ENCODE measurements at places on chromosomes 2 and 18.

DNA sequence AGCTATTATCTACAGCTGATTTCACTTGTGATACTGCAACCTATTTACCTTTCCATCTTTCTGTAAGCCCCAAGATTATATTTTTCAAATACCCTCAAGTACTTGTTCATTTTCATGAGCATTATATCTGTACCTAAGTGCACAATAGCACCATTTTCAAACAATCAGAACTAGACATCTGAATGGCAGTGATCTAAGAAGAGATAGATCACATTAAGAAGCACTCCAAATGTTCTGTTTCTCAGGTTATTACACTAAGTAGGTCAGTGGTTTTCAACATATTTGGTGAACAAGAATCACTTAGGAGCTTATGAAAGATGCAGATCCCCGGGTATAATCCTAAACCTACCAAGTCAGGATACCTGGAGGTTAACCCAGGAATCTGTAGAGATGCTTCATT, 872.7 kb downstream of the DCDC2C start:
- no peak for DNase-seq

- no peak for DNase-seq
Observed at GRCh38 chr2:10329880-10330699, 27.4 kb downstream of the HPCAL1 start.

DNA sequence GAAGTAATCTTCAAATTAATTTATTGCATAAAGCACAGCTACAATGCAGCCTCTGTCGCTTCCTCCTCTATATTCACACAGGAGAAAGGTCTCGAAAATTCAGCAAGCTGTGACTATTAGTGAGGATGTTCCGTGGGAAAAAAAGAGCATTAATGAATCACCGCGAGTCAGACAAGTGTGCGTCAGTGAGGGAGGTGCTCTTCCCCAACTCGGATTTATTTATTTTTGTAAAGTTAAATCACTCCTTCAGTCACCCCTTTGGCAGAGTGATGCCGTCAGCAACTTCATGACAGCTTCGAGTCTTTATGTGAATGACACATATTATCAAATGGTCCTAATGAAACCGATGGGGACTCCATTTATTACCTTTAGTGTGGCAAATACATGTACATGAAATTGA, 648.9 kb upstream of the SALL3 start:
- no peak for DNase-seq

DNA sequence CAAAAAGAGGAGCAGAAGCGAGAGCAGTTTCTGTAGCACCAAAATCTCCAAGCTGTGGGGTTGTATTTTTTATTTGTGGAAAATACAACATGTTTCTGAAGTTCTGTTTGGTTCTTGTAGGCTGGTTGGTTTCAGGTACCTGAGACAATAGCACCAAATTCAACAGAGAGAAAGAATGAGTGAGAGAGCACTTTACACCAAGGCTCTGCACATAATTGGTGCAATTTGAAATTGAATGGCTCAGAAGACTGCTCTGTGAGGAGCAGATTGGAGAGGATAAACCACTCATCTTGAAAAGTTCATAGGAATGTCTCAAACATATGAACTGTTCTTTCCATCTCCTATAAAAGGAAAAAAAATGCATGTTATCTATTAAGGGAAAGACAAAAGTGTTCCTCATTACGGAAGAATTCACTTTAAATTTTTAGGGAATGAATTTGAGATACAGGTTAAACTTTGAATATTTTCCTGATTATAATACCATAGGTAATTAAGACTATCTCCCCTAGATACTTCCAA, 175.1 kb downstream of the ATAD2B start:
- no peak for DNase-seq

DNA sequence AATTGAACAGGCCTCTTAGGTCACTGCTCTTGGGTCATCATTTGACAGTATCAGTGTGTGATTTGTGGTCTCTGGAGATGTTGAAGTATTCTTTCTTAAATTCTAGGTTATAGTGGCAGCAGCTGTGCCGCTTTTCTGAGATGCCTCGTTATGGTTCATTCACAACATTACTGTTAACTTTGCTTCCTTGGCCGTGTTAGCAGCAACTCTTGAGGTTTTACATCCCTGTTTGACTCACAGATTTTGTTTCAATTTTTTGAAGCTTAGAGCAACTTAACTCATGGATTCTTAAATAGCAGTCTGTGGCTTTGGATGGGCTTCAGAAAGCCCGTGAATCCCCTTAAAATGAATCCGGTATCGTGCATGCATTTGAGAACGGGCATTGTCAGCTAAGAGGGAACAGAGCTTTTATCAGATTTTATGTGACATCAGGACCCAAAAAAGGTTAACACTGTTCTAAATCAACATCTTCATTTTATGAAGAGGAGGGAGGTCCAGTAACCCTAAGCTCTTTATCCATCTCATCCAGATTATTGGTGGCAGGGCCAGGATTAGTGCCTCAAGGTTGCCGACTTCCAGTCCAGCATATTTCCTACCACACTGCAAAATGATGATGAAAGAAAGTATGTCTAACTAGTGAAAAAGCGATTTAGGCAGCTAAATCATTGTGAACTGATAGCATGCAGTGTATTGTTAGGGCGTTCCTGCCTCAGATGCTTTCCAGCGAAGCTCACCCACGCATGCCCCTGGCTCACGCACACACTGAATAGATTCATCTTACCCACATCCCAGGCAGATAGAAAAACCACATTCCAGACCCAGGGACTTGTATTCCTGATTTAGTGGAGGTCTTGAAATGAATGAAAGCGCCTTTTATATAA, 5.1 kb downstream of the TRIB2 start:
- no peak for DNase-seq

- DNase-seq, result peak; percentile 74
Observed at GRCh38 chr18:79378536-79379250, 17.0 kb upstream of the NFATC1 start.

GRCh38 chr2:133253793-133254192, 314.5 kb downstream of the NCKAP5 start:
- no peak for DNase-seq

DNA sequence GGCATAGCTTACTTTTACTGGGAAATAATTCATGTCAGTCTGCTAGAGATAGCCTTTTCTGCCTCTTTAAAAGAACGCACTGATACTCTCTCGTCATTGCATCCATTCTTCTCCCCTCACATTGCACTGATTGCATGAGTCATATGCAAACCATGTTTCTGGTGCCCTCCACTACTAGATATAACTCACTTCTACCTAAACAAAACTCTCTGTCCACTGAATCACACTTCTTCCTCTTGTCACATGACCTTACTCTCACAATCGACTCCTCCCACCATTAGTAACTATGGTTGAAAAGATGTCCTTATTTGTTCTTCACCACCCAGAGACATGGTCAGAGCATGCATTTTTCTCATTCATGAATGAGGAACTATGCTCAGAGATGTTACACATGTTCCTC, 158.0 kb downstream of the CSRNP3 start:
- no peak for DNase-seq

DNA sequence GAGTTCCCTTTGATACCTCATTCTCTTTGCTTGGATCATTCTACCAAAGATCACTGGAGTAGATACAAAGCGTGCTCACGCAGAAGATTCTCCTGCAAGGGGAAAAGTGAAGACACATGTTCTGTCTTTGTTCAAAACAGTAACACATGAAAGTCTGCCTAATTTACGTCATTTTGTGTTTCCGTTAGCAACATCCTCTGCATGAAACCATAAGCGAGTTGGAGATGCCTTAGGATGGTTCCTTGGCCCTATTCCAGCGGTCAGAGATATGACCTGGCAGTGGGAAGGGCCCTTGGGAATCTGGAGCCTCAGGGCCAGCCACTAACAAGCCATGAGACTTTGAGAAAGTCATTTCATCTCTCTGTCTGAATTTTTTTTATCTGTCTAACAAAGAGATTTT, 180.9 kb upstream of the TWIST2 start:
- DNase-seq, result no peak

DNA sequence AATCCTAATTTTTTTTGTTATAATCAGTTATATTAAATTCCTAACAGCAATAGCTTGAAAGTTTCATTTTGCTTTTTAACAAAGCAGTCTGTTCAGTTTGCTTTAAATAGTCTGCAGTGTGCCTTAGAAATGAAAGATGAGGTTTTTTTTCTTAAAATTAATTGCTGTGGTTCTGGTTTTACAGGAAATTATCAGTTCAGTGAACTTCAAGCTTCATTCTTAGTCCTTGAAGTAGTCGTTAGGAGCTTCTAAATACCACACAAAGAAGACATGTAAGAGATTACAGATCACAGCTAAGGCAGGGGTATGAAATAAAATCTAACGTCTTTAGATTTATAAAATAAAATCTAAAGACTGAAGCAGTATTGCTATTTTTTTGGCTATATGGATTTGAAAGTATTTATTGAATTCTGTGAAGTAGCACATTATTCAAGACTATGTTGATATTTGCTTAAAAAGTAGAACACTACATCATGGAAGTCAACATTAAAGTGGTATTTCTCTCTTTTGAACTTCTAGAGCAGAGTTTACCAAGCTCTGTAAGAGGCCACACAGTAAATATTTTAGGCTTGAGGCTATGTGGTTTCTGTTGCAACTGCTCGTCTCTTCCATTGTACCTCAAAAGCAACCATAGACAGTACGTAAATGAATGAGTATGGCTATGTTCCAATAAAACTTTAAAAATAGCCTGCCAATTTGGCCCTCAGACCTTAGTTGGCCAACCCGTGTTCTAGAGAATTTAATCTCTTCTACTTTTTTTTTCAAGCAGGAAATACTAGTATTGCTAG, 81.5 kb upstream of the STON1 start:
- DNase-seq, result peak; percentile 38

DNA sequence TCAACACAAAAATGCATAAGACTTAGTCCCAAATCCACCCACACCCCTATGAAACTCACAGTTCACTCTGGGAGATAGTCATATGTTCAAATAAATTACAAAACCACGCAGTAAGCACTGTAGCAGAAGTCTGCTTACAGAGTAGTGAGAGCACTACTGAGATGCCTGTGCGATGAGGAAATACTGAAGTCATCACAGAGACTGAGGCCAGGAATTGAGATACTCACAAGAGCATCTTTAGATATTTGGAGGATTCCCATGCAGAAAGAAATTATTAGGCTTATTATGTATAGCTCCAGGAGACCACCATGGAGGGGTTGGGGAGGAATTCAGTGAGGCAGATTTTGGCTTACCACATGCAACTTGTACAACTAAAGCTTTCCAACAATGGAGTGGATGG, 82.3 kb downstream of the ANTXR1 start:
- DNase-seq, result no peak

DNA sequence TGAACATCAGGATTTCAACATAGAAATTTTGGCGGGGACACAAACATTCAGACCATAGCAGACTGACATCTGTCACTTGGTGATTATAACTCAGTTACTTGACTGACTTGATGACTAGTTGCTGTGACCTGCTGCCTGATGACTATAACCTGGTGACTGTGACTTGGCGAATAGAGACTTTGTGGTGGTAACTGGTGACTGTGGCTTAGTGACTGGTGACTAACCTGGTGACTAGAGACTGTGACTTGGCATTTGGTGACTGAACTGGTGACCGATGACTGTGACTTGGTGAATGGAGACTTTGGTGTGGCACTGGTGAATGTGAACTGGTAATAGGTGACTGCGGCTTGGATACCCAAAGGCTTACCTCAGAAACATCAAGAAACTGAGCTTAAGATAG, 563.1 kb upstream of the FAM98A start:
- DNase-seq, result no peak

DNA sequence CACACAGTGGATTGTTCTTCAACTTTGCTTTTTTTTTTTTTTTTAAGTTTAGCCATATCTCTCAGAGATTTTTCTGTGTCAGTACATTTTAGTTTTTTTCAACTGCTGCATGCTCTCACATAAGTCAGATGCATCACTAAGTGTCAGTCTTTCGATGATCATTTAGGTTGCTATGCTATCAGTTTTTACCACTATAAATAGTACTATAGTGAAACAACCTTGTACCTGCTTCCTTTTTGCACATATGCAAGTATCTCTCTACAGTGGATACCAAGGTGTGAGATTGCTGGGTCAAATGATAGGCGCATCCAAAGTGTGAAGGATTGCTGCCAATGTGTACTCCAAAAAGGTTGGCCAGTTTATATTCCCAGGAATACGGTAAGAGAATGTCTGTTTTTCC, 33.5 kb upstream of the MAP4K3 start:
- no peak for DNase-seq

- DNase-seq, result no peak
Observed at GRCh38 chr2:110843496-110843895, 111.1 kb downstream of the ACOXL start.

DNA sequence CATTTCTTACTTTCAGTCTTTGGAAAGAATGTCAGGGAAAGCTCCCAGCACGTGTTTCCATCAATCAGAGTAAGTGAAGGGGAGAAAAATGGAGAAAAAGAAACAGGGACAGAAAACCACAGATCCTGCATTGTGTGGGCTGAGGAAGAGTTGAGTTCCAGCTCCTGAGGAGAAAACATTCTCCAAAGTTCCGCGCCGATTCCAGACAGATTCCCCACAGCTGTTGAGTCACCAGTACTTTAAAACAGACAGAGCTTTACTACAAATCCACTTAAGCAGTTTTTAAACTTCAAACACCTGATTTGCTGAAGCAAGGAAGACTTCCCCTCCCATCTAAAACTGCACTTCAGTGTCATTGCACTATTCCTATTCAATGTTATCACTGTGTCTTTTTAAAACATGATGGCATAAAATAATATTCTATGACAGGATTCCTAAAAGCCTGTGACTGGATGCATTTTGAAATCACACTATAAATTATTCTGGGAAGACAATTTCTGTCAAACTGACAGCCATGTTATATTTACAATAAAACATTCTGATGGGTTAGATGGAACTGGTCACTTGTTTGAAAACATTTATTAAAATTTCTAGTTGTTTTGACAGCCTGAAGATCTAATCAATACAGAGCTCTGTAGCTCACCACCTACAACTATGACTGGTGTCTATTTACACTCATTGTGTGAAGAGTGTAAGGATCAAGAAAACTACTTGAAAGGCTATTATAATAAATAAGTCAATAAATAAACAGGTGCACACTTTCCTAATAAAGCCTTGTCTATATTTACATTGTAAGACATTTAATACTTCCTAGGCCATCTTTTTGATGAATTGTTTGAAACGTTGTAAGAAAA, 40.9 kb downstream of the TCF4 start:
- DNase-seq, result no peak

- DNase-seq, result no peak
Observed at GRCh38 chr2:217421834-217422233, 562.0 kb upstream of the TNP1 start.

GRCh38 chr2:84894758-84895520, 10.5 kb upstream of the TMSB10 start:
- DNase-seq, result no peak

- no peak for DNase-seq
Observed at GRCh38 chr18:3651266-3651665, 201.3 kb downstream of the TGIF1 start.

GRCh38 chr2:197280015-197280702, 30.4 kb downstream of the ANKRD44 start:
- no peak for DNase-seq

- peak; percentile 35 for DNase-seq
Observed at GRCh38 chr2:38274286-38275276, 102.5 kb downstream of the ATL2 start.

DNA sequence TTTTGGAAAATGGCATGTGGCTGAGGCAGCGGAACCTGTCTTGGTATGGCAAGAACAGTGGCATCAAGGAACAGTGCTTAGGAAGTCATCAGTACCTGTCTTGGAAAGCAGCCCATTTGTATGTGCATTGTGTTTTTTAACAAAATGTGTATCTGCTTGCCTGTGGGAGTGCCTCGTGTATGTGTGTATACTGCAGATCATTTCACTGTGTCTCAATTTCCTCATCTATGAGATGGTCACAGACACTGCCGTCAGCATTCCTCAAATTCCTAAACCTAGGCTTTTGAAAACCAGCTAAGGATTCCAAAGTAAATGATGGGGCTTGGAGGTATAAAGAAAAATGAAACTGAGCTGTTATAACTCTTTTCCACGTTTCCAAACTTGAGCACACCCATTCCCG, 441.3 kb downstream of the RND3 start:
- no peak for DNase-seq
